ENCODE measurements at places on chromosomes 1 and 21. TPM values are rescaled to one million over a fixed set of nuclear protein-coding genes. Genes with fewer than 3 reads are reported as not detected.

Gene ITGB2
- 1.1 TPM for total RNA-seq

Gene ELAVL4
- not detected for total RNA-seq

DNA sequence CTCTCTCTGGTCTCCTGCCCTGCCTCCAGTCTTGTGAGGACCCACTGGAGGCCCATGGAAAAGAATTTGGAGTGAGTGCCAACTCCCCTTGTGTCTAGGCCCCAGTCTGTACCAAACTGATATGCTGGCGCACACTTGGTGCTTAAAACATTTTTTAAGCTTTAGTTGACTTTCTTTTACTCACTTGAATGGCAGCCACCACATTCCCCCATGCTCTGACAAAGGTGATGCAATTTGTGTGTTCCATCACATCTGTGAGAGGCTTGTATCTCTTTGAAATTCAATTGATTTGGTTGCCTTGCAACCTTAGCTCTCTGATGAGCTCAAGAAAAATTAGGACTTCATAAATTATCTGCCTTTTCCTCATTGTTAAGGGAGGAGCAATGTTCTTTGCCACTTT lies 30.5 kb upstream of the WDTC1 start:
- H3K4me1 ChIP-seq: peaks cover 5% of the 10 kb centered on the region
- no peaks in the 10 kb centered on the region for H3K27me3 ChIP-seq
- H3K4me3 ChIP-seq: no peak overlapping the region
- DNase-seq: no peak
- H3K36me3 ChIP-seq: no peaks in the 10 kb centered on the region

DNA sequence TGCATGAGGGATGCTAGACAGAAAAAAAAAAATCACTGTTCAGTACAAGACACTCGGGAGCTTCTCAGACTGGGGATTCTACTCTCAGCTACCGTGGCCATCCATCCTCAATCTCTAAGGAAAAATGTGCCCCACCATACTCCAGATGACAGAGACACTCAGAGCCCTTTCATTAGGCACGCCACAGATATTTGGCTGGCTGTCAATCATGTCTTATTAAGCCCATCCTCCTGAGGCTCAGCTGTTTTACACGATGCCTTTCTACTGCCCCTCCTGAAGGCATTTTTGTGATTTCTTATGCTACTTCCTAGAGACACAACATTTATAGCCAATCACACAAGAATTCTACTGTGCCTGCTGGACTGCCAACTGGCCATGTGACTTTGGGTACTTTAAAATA lies 92.9 kb downstream of the KIF14 start:
- no peak for DNase-seq
- no peaks in the 10 kb centered on the region for H3K36me3 ChIP-seq
- peaks cover 12% of the 10 kb centered on the region for H3K27me3 ChIP-seq
- H3K27ac ChIP-seq: no peak overlapping the region
- H3K4me3 ChIP-seq: no peak overlapping the region

Gene CEP350
- 42.2 TPM for total RNA-seq

DNA sequence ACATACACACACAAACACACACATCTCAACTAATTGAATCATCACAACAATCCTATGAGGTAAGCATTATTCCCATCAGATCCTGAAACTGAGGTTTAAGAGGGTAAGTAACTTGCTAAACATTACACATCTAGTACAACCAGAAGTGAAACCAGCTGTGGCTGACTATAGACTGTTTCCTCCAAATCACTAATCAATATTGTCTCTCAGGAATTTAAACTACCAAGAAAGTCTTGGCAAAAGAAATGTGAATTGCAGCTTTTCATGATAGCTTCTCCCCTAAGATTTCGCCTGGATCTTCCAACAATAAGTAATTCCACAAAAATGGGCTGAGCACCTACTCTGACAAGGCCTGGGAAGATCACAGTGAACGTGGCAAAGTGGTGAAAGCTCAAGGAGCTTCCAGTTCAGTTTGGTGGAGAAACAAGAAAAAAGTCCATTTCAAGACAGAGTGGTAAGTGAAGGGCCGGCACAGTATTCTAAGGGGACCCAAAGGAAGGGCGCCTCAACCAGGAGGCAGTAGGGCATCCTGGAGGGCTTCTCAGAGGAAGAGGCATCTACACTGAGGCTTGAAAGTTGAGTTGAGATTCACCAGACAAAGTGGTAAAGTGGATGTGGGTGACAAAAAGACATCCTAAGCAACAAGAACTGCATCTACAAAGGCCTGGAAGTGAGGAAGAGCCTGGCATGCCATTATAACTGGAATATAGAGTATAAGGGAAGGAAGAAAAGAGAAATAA lies 22.1 kb downstream of the LRRC52 start:
- peaks cover 35% of the 10 kb centered on the region for H3K27me3 ChIP-seq
- no peak for DNase-seq
- no peak overlapping the region for H3K27ac ChIP-seq
- no peaks in the 10 kb centered on the region for H3K4me1 ChIP-seq

DNA sequence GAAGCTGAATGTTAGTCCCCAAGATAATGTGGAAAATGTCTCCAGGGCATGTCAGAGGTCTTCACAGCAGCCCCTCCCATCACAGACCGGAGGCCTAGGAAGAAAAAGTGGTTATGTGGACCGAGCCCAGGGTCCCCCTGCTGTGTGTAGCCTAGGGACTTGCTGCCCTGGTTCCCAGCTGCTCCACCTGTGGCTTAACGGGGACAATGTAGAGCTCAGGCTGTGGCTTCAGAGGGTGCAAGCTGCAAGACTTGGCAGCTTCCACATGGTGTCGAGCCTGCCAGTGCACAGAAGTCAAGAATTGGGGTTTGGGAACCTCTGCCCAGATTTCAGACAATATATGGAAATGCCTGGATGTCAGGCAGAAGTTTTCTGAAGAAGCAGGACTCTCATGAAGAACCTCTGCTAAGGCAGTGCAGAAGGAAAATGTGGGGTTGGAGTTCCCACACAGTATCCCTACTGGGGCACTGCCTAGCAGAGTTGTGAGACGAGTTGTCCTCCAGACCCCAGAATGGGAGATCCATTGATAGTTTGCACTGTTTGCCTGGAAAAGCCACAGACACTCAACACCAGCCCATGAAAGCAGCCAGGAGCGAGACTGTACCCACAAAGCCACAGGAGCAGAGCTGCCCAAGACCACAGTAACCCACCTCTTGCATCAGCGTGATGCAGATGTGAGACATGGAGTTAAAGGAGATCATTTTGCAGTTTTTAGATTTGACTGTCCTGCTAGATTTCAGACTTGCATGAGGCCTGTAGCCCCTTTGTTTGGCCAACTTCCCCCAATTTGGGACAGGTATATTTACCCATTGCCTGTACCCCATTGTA lies 204.9 kb downstream of the MRPL39 start:
- peaks cover 2% of the 10 kb centered on the region for H3K27me3 ChIP-seq
- H3K36me3 ChIP-seq: no peaks in the 10 kb centered on the region
- H3K4me1 ChIP-seq: peaks cover 2% of the 10 kb centered on the region
- H3K27ac ChIP-seq: no peak overlapping the region
- no peak overlapping the region for H3K4me3 ChIP-seq

- no peak overlapping the region for H3K4me3 ChIP-seq
- peaks cover 2% of the 10 kb centered on the region for H3K4me1 ChIP-seq
- no peaks in the 10 kb centered on the region for H3K27me3 ChIP-seq
- peaks cover 2% of the 10 kb centered on the region for H3K36me3 ChIP-seq
- H3K27ac ChIP-seq: no peak overlapping the region
Observed at GRCh38 chr1:208122612-208123358, 121.4 kb downstream of the PLXNA2 start.

DNA sequence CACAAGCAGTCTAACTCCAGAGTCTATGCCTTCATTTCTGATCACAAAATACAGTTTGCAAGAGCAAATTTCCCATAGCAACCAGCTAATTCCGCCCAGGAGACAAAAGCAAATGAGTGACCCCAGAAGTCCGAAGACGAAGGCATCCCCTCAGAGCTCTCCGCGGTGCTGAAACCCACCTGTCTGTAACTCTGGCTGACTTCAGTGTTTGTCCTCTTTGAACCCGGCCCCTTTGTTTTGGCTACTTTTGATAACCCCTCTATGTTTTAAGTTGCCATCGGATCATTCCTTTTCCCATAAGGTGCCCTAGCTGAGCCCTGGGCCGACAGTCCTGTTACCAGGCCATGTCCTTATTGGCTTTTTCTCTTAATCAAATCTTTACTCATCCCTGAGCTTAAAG lies 515.8 kb downstream of the PTPRU start:
- no peaks in the 10 kb centered on the region for H3K36me3 ChIP-seq
- peak; percentile 65 for DNase-seq

Gene MYBPHL
- not detected for total RNA-seq

Gene CFHR5
- not detected for total RNA-seq

Gene WLS
- 334 TPM for total RNA-seq

Gene HSD3B1
- not detected for total RNA-seq

DNA sequence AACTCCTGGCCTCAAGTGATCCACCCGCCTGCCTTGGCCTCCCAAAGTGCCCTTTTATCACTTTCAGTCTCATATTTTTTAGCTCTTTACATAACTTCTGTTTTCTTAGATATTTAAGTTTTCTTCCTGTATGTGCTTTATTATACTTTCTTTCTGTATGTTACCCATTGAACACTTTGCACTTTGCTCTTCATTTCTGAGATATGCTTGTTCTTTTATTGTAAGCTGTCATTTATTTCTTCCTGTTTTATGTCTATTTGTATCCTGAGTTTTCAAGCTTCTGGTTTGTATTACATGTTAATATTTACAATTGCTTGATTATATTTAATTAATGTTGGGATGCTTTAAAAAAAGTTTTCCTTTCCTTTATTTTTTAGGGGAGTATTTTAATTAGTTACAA lies 35.7 kb downstream of the ZSCAN20 start:
- no peaks in the 10 kb centered on the region for H3K4me1 ChIP-seq
- peaks cover 10% of the 10 kb centered on the region for H3K27me3 ChIP-seq
- H3K27ac ChIP-seq: no peak overlapping the region
- no peak overlapping the region for H3K4me3 ChIP-seq
- H3K36me3 ChIP-seq: no peaks in the 10 kb centered on the region

DNA sequence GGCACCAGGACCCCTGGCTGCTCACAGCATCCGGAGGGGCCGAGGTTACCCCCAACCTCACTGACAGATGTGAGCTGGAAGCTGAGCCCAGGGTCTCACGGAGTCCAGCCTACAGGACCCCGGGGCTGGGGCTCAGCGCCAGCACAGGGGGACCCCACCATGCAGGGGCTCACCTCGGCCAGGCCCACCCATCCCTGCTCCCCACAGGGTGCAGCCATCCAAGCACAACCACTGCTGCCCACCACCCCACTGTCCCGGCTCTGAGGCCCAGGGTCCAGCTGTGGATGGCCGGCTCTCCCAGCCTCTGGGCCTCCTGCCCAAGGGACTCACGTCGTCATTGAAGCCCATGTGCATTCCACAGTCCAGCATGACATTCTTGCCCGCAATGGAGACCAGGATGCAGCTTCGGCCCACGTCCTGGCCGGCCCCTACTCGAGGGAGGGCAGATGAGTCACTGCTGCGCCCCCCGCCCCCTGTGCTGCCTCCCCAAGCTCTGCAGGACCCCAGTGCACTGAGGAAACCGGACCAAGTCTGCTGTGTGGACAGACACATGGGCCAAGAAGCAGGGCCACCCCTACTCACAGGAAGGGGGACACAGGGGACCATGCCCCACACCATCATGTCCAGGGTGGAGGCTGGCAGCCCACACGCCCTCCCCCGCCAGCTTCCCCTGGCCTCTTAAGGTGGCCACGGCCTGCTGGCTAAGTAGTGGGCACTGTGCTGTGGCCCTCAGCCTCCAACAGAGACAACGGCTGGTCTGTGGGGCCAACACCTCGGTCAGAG lies 3.6 kb downstream of the INTS11 start:
- no peak overlapping the region for H3K4me3 ChIP-seq
- no peaks in the 10 kb centered on the region for H3K27me3 ChIP-seq

Gene SLAMF9
- total RNA-seq: not detected

Gene CELA2B
- total RNA-seq: not detected

- H3K4me3 ChIP-seq: no peak overlapping the region
- H3K4me1 ChIP-seq: no peaks in the 10 kb centered on the region
- no peak overlapping the region for H3K27ac ChIP-seq
- H3K27me3 ChIP-seq: no peaks in the 10 kb centered on the region
Observed at GRCh38 chr1:104132382-104132973, 382.8 kb downstream of the AMY1C start.

Gene LCE6A
- total RNA-seq: not detected

Gene PDC
- not detected for total RNA-seq

Gene PLCH2
- total RNA-seq: 11.7 TPM

DNA sequence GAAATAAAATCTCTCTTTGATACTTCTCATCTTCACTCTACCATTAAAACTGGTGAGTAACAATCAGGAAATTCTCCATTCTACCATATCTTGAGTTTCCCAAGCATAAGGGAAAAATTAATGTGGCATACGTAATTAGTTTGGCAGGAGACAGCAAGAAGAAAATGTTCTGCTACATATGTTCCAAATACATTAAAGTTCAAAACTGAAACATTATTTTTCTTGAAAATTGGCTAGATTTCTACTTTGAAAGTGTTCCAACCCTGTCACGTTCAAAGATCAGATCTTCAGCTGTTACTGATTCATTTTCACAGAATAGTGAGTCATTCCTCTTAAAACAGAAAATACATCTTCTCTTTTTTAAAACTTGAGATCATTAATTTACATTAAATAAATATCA lies 48.5 kb downstream of the PIGK start:
- peaks cover 22% of the 10 kb centered on the region for H3K4me1 ChIP-seq
- no peak overlapping the region for H3K4me3 ChIP-seq
- H3K27me3 ChIP-seq: no peaks in the 10 kb centered on the region
- no peak for DNase-seq
- H3K36me3 ChIP-seq: peaks cover 11% of the 10 kb centered on the region

Gene PTCH2
- total RNA-seq: 1.4 TPM

Gene C1orf94
- not detected for total RNA-seq

Gene TMPRSS15
- 1.3 TPM for total RNA-seq

Gene GNAT2
- not detected for total RNA-seq
